Activated T-helper 2 cell treated with anti-CD3 and anti-CD28 coated beads, Interferon-gamma antibody, Interleukin-2, Interleukin-4, amounts not matched to agents 10 μg/mL and 5 μg/mL and 100 μg/mL, durations not matched to agents 14 hours and 24 hours and 36 hours (primary cell): ENCODE measurements at places on chromosomes 1 and 21. TPM values are rescaled to one million over a fixed set of nuclear protein-coding genes. Genes with fewer than 3 reads are reported as not detected.

The GBP4 gene
- total RNA-seq, result 13.9 and 14.3 TPM in 2 replicates

The SLC5A9 gene
- total RNA-seq, result not detected in 2 replicates

GRCh38 chr1:164623805-164624204 lies 64.8 kb downstream of the PBX1 start:
- no peak for DNase-seq
- H3K27ac ChIP-seq, result no peak overlapping the region
- H3K36me3 ChIP-seq, result no peaks in the 10 kb centered on the region
- H3K27me3 ChIP-seq, result no peaks in the 10 kb centered on the region

GRCh38 chr1:66364578-66365391 lies 169.2 kb upstream of the SGIP1 start:
- H3K4me1 ChIP-seq, result peaks cover 39% of the 10 kb centered on the region
- H3K27ac ChIP-seq, result no peak overlapping the region

GRCh38 chr1:221559911-221560310 lies 182.0 kb downstream of the DUSP10 start:
- no peak overlapping the region for H3K27ac ChIP-seq
- no peaks in the 10 kb centered on the region for H3K4me1 ChIP-seq
- no peaks in the 10 kb centered on the region for H3K36me3 ChIP-seq
- peaks cover 33% of the 10 kb centered on the region for H3K27me3 ChIP-seq
- DNase-seq, result no peak

DNA sequence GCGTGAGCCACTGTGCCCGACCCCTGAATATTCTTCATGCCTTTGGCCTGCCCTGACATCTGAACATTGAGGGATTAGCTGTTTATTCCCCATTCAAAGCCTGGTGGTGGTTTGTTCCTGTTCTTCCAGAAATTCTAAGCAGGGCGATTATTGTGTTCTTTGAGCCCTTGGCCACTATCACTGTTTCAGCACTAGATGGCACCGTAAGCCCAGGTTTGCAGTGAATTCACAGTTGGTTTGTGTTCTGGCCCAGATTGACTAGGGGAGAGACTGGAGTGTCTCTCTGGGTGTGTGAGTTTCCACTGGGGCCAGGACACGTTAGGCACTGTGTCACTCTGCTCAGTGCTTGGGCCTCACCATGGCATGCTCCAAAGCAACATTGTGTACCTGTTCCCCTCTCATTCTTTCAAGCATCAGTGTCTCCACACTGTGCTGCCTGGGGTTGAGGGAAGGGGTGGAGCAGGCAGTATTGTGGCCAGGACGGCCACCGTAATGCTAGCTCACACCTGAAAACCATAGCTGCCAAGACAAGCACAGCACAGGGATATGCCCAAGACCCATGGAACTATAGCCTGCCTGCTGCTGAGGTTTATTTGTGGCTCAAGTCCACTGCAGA lies 52.7 kb downstream of the PKN2 start:
- H3K4me1 ChIP-seq, result peaks cover 19% of the 10 kb centered on the region
- H3K27ac ChIP-seq, result no peak overlapping the region
- no peaks in the 10 kb centered on the region for H3K27me3 ChIP-seq
- peaks cover 36% of the 10 kb centered on the region for H3K36me3 ChIP-seq

- no peaks in the 10 kb centered on the region for H3K4me1 ChIP-seq
- H3K27ac ChIP-seq, result no peak overlapping the region
- no peak for DNase-seq
- H3K27me3 ChIP-seq, result no peaks in the 10 kb centered on the region
- H3K4me3 ChIP-seq, result no peak overlapping the region
Measured at GRCh38 chr1:4108758-4109627, 208.9 kb upstream of the C1orf174 start.

DNA sequence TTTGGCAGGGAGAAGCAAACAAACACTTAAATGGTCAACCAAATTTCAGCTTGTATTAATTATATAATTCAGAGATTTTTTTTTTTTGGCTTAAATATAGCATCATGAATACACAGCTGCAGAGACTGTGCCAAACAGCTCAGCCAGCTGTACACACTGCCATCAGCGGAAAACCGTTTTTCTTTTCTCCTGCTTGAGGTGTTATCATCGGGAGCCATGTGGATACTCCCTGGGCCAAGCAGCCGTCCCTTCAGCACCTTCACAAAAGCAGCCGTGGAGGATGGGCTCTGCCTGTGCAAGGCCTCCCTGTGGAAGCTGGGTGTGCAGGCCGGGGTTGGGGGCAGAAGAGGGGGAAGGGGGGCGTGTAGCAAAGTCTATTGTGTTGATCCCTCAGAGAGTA lies 85.0 kb downstream of the NUF2 start:
- no peaks in the 10 kb centered on the region for H3K27me3 ChIP-seq
- no peak overlapping the region for H3K4me3 ChIP-seq
- H3K27ac ChIP-seq, result no peak overlapping the region
- peaks cover 4% of the 10 kb centered on the region for H3K4me1 ChIP-seq
- no peak for DNase-seq
- H3K36me3 ChIP-seq, result no peaks in the 10 kb centered on the region

DNA sequence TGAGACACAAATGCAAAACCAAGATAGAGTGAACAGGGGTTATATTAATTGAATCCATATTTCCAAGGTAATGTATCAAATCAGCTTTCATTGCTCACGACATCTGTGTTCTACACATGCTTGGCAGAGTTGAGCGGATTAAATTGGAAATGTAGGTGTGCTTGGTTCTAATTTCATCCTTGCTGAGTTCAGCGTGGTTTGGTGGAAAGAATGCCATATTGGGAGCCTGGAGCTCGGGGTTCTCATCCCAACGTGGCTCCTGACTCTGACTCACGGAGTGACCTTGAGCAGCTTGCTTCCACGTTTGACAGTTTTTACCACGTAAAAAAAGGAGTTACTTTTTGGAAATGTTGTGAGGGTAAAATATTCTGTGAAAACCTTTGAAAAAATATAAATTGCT lies 92.0 kb downstream of the MTR start:
- no peak overlapping the region for H3K4me3 ChIP-seq
- no peak overlapping the region for H3K27ac ChIP-seq
- no peaks in the 10 kb centered on the region for H3K27me3 ChIP-seq

DNA sequence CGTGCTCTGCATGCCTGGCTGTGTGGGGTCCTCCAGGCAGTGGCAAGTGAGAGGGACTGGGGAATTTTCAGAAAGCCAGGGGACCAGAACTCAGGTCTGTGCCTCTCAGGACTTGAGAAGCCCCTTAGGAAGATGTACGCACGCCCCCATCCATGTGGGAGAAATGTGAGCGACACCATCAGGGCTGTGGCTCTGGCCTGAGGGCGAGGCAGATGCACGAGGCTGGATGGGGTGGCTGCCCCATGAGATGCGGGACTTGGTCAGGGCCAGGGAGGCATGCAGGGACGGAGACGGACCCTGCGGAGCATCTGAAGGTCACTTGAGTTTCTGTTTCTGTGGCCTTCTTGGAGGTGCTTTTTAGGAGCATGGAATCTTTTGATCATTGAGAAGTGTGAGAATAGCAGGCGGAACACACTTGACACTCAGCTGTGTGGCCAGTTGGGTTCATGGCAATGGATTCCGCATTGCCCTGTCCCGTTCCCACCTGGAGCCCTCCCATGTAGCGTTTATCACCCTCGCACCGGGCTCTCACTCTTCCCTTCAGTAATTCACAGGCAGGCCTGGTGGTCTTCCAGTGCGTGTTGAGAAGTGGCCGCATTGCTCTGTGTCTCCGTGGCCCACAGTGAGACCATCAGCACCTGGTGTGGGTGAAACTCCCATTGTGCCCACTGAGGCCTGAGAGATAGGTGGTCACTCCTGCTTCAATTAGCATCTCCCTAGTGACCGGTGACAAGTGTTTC lies 30.7 kb upstream of the ACTRT2 start:
- H3K27ac ChIP-seq, result no peak overlapping the region
- H3K27me3 ChIP-seq, result no peaks in the 10 kb centered on the region
- H3K4me3 ChIP-seq, result no peak overlapping the region
- H3K36me3 ChIP-seq, result no peaks in the 10 kb centered on the region
- H3K4me1 ChIP-seq, result no peaks in the 10 kb centered on the region
- DNase-seq, result no peak
